ENCODE measurements at places on chromosomes 6 and 20. TPM values are rescaled to one million over a fixed set of nuclear protein-coding genes. Genes with fewer than 3 reads are reported as not detected.

DNA sequence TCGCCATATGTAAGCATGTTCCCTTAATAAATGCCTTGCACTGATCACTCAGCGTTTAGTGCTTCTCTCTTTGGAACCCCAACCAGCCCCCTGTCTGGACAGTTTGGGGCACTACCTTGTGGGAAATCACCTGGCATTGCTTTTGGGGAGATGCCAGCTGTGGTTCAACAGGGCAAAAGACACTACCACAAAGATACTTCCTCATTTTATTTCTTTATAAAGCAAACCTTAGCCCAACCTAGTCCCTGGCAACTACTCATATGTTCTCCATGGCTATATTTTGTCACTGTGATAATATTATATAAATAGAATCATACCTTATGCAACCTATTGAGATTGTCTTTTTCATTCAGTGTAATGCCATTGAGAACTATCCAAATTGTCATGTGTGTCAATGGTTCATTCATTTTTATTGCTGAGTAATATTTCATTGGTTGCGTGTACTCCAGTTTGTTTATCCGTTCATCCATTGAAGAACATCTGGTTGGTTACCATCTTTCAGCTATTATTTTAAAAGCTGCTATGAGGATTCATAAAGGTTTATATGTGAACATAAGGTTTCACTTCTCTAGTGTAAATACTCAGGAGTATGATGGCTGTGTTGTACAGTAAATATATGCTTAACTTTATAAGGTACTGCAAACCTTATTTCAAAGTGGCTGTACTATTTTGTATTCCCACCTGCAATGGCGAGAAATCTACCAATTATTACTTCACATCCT, 114.8 kb downstream of the MOXD1 start:
- no peaks in the 10 kb centered on the region for H3K36me3 ChIP-seq
- no peaks in the 10 kb centered on the region for H3K4me1 ChIP-seq
- H3K27ac ChIP-seq, result no peak overlapping the region
- no peak for DNase-seq

DNA sequence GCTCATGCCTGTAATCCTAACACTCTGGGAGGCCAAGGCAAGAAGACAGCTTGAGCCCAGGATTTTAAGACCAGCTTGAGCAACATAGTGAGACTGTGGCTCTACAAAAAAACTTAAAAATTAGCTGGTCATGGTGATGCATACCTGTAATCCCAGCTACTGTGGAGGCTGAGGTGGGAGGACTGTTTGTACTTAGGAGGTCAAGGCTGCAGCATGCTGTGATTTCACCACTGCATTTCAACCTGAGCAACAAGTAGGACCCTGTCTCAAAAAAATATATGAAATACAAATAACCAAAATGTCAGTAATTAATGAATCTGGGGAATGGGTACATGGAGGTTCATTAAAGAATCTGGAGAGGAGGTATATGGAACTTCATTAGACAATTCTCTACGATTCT, 9.9 kb downstream of the FKBP5 start:
- H3K27ac ChIP-seq, result no peak overlapping the region
- no peak for DNase-seq
- no peaks in the 10 kb centered on the region for H3K36me3 ChIP-seq
- no peak overlapping the region for H3K4me3 ChIP-seq
- H3K27me3 ChIP-seq, result no peaks in the 10 kb centered on the region

GRCh38 chr6:129890164-129890563, 29.0 kb upstream of the TMEM244 start:
- peak overlapping the region; percentile 95 for H3K27ac ChIP-seq
- H3K36me3 ChIP-seq, result no peaks in the 10 kb centered on the region
- no peak overlapping the region for H3K4me3 ChIP-seq
- DNase-seq, result peak; percentile 59

DNA sequence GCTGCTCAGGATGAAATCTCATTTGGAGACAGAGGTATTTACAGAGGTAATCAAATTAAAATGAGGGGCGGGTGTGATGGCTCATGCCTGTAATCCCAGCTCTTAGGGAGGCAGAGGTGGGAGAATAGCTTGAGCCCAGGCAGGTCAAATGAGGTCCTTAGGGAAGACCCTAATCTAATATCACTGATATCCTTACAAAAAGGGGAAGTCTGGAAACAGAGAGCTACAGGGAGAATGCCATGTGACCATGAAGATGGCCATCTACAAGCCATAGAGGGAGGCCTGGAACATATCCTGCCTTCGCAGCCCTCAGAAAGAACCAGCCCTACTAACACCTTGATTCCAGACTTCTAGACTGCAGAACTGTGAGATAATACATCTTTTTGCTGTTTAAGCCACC, 8.3 kb downstream of the MTCL3 start:
- no peaks in the 10 kb centered on the region for H3K36me3 ChIP-seq
- no peak overlapping the region for H3K4me3 ChIP-seq
- no peak for DNase-seq
- H3K4me1 ChIP-seq, result no peaks in the 10 kb centered on the region
- no peaks in the 10 kb centered on the region for H3K27me3 ChIP-seq
- no peak overlapping the region for H3K27ac ChIP-seq

GRCh38 chr6:113586413-113587077, 270.6 kb upstream of the MARCKS start:
- H3K4me1 ChIP-seq, result no peaks in the 10 kb centered on the region
- H3K27ac ChIP-seq, result no peak overlapping the region
- no peaks in the 10 kb centered on the region for H3K27me3 ChIP-seq
- DNase-seq, result peak; percentile 44
- H3K4me3 ChIP-seq, result no peak overlapping the region

GRM4 gene
- not detected for total RNA-seq

DNA sequence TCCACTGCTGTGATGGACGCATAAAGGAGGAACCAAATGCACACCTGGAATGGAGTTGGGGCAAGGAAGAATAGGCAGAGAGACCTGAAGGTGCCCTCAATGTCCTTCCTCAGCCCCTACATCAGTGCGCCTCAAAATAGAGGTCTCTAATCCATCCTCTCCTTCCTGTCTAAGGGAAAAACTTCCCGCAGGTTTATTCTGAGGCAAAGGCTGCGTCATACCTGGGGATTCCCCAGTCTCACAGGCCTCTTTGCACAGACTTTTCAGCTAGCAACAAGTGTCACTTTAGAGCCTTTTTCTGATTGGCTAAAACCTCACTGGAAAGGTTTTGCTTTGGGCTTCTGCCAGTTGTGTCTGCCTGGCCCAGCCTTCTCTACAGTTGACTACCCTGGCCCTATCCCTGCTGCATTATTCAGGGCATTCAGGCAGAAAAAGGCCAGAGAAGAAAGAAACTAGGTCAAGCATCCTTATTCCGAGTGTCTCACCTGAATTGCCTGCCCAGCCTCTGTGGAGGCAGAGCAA, 1.8 kb upstream of the HLA-DQB1 start:
- DNase-seq, result peak; percentile 74
- H3K27ac ChIP-seq, result no peak overlapping the region
- peaks cover 35% of the 10 kb centered on the region for H3K27me3 ChIP-seq
- H3K36me3 ChIP-seq, result no peaks in the 10 kb centered on the region

DNA sequence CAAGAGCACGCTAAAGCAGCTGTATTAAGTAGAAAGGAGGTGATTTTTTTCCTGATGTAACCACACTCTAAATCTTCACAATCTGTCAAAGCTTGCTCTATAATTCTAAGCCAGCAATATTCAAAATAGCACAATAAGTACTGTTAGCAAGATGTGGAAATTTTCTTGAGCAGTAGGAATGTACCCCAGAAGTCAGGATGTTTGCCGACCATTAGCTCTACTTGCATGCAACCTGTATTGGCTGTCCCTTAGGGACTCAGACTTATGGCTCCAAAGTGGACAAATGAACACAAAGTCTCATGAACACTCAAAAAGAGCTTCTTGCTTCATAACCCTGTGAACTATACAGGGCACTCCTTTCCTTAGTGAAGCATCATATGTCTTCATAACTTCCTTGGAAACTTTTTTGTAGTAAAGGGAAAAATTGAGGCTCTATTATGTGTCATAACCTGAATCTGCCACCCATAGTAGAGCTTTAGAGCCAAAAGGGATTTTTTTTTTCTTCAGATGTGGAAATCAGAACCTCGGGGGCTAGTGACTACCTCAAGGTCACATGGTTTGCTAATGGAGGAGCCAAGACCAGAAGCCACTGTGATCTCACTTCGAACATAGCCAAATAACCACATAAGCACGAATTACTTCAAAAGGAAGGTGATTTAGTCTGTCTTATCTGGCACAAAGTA, 54.5 kb downstream of the ADGRG6 start:
- H3K36me3 ChIP-seq, result no peaks in the 10 kb centered on the region
- H3K27ac ChIP-seq, result no peak overlapping the region
- no peak for DNase-seq
- no peaks in the 10 kb centered on the region for H3K27me3 ChIP-seq
- no peak overlapping the region for H3K4me3 ChIP-seq

SIRT5 gene
- total RNA-seq, result 6.9 TPM

HLA-DPA1 gene
- total RNA-seq, result not detected

ENPP1 gene
- 5.1 TPM for total RNA-seq
